ENCODE measurements at places on chromosomes 1 and 21. TPM values are rescaled to one million over a fixed set of nuclear protein-coding genes. Genes with fewer than 3 reads are reported as not detected.

Gene HSD11B1
- not detected for total RNA-seq

Gene OPRD1
- 0.06 TPM for total RNA-seq

Gene SLC6A9
- total RNA-seq = 14.4 TPM

Gene GBP7
- total RNA-seq = not detected

Gene UBE2U
- not detected for total RNA-seq

Gene OR2T35
- total RNA-seq = not detected

Gene ACTN2
- 0.01 TPM for total RNA-seq

Gene TAF13
- 32.2 TPM for total RNA-seq

Gene COL11A1
- total RNA-seq = 4.3 TPM

Gene LHX4
- total RNA-seq = 0.52 TPM

Gene LCE2A
- total RNA-seq = not detected

Gene SPATA21
- 0.17 TPM for total RNA-seq

Gene FLG2
- not detected for total RNA-seq

Gene KIF2C
- 40.5 TPM for total RNA-seq

Gene NCAM2
- total RNA-seq = not detected

Gene MFN2
- total RNA-seq = 34.2 TPM

Gene STRIP1
- total RNA-seq = 13.8 TPM

Gene KRTAP12-2
- not detected for total RNA-seq

Gene TSPAN2
- total RNA-seq = 1.8 TPM

Gene A3GALT2
- not detected for total RNA-seq

Gene NUDC
- total RNA-seq = 147 TPM

Gene CFHR4
- not detected for total RNA-seq

Gene CELA3A
- not detected for total RNA-seq

Gene TMEM240
- 0.44 TPM for total RNA-seq

Gene RHBDL2
- 2.7 TPM for total RNA-seq

Gene WNT4
- 0.29 TPM for total RNA-seq

Gene SH3GLB1
- total RNA-seq = 35.2 TPM

Gene AGBL4
- total RNA-seq = not detected

Gene RRP15
- 28.5 TPM for total RNA-seq

Gene ADAM30
- total RNA-seq = not detected

Gene IL22RA1
- 4.4 TPM for total RNA-seq

Gene WDR64
- not detected for total RNA-seq

All from A549 treated with DMSO at 1 μM for 4 hours (cell line).